ENCODE measurements at places on chromosomes 7 and 10.

GRCh38 chr7:130672146-130672545 lies 3.6 kb upstream of the COPG2 start:
- no peak for DNase-seq

- DNase-seq, result no peak
Measured at GRCh38 chr7:128311013-128311412, 32.7 kb downstream of the RBM28 start.

GRCh38 chr7:98211221-98211675 lies at the start of gene BHLHA15:
BHLHA15 (plus strand) TSS chr7:98211439; CDS start chr7:98212310, 871 bp downstream.
- DNase-seq, result peak; percentile 29

GRCh38 chr10:80154978-80155695 lies 22.6 kb downstream of the PLAC9 start:
- no peak for DNase-seq

DNA sequence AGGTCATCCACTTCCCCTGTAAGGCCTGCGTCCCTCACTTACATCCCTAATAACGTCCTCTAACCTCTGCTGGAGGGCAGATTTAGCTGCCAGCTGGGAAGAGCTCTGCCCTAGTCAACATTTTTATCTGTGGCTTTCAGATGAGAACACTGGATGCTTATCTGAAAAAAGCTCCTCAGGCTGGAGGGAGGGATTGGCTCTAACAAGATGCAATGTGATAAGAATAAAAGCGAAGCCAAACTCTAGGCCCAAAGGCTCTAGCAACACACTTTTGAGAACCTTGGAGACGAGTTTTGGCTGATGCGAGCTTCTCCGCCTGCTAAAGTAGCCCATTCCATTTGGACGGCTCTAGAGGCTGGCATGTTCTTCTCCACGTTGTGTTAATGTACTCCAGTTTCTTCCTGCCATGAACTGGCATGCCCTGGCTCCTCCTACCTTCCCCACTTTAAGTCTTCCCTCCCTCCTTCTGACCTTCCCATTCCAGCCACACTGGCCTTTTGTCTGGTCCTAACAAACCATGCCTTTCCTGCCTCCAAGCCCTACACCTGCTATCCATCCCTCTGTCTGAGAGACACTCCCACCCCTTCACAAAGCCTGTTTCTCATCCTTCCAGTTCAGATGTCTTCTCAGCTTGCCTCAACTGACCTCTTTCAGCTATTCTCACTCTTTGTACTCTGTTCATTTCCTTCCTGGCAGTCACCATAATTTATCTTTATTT lies 62.5 kb upstream of the ATRNL1 start:
- DNase-seq, result no peak

DNA sequence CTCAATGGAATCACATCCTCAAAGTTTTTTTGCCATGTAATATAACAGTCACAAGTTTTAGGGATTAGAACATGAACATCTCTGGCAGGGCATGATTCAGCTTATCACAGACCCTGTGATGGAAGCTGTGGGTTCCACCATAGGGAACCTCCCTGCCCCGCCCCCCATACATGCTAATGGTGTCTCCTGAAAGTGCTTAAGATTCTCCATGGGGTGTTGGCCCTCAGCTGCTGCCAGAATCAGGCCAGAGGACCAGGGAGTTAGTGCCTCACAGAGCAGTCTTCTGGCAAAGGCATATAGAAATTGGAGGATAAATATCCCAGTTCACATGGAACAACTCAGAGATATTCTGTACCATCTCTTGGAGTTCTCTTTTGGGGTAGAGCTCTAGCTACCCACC lies 119.4 kb downstream of the RAB11FIP2 start:
- DNase-seq, result no peak

DNA sequence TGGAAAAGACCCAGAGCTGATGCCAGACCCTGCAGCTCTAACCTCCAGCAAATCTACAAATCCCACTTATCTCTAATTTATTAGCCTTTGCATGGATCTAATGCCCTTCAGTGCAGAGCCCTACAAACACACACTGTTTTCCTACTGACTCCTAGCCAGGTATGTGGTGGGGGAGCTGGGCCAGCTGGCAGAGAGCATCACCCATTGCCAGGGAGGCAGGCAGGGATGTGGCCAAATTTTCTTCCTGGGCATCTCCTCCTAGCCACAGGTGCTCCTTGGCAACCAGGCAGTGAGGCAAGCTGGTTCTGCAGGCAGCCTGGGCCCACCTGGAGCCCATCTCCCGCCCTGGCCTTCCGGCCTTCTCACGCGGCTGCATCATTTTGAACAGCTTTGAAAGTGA lies 55.9 kb upstream of the EMX2 start:
- no peak for DNase-seq

- DNase-seq, result no peak
Measured at GRCh38 chr7:8833355-8833754, 399.9 kb downstream of the NXPH1 start.

DNA sequence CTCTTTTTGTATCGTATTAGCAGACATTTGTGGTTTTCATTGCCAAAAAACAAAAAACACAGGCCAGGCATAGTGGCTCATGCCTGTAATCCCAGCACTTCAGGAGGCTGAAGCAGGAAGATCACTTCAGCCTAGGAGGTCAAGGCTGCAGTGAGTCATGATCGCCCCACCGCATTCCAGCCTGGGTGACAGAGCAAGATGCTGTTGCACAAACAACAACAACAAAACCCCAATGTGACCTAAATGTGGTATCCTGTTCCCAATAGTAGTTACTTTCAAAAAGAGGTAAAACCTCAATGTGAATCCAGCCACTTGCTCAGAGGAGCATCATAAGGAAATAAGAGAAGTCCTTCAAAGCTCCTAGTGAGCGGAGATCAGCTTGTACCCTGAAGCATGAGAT lies 45.8 kb upstream of the SKAP2 start:
- no peak for DNase-seq

DNA sequence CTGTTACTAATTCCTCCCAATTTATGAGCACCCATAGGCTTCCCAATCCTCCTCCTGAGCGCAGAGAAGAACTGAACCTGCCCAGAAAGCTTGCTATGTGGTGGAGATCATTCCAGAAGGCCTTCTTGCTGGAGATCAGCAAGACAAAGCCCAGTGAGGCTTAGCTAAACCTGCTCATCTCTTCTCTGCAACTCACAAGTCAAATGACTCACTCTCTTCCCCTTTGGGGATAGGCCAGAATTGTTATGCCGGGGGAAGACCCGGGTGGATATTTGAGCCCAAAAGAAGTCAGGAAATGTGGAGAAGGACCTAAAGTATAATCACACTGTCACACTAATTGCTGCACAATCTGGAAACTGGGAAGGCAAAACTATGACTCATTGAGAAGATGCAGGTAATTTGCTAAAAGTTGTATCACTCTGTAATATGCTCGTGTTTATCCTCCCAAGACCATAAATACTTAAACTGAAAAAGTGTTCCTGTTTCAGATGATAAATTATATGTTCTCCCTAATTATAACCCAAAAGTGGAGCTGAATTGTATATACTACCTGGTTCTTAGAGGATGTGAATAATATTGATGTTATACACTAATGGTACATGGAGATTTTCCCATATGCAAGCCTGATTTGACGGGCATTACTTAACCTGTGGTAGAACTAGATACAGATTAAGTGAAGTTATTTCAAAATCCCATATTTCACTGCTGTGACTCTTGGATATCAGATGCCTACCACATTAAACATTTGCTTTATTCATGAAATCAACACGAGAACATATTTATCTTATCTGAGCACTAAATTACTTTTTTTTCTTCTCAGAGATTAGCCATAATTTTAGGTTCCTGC lies 6.4 kb downstream of the NEBL start:
- no peak for DNase-seq

DNA sequence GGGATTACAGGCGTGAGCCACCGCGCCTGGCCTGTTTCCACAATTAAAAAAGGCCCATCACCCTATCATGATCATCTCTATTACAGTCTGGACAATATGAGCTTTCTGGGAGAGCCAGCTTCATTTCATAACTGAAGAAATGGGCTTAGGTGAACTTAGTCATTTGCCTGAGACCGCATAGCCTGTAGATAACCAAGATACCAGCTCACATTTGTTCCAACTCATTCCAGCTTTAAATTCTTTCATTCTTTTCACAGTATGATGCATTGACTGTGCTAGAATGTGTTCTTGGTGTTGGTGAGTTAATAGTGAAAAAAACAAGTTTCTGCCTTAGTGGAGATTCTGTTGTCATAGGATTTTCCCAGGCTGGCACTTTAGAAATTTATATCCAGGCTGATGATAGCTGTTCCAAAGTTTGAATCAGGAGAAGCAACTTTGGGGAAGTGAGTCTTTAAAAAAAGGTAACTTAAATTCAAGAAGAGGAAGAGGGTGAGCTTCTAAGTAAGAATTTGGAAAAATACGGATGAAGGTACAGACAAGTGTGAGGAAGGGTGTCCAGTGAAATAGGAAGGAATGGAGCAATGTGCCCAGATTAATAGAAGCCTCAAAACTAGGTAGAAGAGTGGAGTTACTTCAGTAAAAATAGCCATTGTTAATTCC lies 2.1 kb upstream of the H2AZ2 start:
- no peak for DNase-seq

GRCh38 chr10:132827861-132828539 lies 42.1 kb upstream of the NKX6-2 start:
- no peak for DNase-seq

DNA sequence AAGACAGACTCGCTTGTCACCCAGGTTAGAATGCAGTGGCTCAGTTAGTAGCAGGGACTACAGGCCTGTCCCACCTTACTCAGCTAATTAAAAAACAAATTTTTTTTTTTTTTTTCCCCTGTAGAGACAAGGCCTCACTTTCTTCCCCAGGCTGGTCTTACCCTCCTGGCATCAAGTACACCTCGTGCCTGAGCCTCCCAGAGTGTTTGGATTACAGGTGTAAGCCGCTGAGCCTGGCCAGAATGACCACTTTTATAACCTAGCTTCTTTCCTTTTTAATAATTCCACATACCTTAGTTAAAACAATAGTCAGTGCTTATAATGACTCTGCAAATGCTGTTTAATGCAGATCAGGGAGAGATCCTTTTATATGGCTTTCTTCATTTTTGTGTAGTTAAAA lies 31.3 kb downstream of the RSBN1L start:
- DNase-seq, result no peak

DNA sequence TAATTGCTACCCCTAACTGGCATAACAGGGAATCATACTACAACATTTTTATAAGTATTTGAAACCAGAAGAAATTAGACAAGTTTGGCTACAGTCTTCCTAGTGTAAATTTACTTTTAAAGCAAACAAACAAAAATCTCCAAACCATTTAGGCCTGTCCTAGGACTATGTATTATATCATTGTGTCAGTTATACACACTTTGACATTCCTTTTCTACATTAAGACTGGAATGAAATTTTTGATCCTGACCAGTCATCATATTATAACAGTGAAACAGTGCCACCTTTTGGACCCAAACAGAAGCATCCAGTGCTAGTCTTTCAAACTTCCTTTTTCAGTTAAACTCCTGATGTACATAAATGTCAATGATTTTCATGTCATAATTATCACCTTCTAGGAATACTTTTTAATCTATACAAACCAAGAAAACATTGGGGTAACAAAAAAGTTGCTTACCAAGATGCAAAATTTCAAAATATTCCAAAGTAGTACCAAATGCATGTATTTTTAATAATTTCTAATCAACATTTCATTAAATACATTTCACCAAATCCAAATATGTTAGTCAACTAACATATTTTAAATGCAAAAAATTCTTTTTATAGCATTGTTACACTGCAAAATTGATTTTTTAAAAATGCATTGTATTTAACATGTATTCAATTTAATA lies 75.7 kb downstream of the IMMP2L start:
- DNase-seq, result no peak

DNA sequence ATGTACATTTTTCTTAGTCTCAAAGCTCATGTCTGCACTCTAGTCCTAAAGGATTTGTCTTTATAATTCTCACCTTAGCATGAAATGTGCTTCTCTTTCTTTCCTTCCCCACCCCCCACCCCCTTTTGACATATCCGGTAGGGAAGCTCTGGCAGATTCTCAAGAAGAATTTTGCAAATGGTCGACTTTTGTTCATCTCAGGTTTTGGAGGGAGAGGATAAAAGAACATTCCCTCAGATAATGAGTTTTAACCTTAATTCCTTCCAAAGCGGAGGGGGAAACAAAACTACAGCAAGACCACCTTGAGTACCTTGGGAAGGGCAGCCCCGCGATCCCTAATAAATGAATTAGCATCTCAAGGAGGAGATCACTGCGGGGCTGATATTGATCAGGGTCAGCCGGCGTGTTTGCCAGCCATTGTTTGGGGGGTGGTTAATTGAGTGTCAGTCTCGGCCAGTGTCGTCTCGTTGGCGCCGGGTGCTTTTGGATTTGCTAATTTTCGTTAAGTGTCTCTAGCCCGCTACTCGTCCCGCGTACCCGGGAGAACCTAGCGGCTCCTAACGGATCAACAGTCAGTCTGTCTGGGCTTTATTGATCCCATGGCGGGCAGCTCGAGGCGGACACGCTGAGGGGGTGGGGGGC lies 874 bp upstream of the BAMBI start:
- peak; percentile 7 for DNase-seq

DNA sequence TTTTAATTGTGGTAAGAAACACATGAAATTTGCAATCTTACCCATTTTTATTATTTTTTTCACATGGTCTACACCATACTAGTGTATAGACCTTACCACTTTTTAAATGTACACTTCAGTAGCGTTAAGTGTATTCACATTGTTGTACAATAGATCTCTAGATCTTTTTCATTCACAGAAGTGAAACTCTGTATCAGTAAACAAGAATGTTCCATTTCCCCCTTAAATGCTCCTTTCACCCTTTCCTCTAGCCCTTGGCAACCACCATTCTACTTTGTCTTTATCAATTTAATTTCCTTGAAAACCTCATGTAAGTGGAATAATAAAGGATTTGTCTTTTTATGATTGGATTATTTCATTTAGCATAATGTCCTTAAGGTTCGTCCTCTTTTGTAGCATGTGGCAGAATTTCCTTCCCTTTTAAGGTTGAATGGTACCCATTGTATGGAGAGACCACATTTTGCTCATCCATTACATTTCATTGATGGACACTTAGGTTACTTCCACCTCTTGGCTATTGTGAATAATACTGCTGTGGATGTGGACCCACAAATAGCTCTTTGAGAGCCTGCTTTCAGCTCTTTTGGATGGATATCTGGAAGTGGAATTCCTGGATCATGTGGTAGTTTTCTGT lies 45.7 kb downstream of the SNX10 start:
- DNase-seq, result no peak

DNA sequence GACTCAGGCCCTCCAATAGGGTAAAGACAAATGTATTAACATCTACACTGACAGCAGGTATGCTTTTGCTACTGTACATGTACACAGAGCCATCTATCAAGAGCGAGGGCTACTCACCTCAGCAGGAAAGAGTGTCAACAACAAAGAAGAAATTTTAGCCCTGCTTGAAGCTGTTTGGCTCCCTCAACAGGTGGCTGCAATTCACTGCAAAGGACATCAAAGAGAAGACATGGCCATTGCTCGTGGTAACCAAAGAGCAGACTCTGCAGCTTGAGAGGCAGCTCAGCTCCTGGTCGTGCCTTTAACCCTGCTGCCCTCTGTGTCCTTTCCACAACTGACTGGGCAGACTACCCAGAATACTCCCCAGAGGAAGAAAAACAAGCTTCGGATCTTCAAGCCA lies 5.1 kb downstream of the AKR1B15 start:
- DNase-seq, result no peak

- no peak for DNase-seq
Measured at GRCh38 chr10:7075110-7075509, 335.7 kb downstream of the SFMBT2 start.

GRCh38 chr7:85508642-85509410 lies 322.0 kb upstream of the SEMA3D start:
- no peak for DNase-seq
